ENCODE measurements at places on chromosomes 4 and X.

- no peak for DNase-seq
These were observed 3.0 kb upstream of the CITED1 start for GRCh38 chrX:72308566-72309296.

DNA sequence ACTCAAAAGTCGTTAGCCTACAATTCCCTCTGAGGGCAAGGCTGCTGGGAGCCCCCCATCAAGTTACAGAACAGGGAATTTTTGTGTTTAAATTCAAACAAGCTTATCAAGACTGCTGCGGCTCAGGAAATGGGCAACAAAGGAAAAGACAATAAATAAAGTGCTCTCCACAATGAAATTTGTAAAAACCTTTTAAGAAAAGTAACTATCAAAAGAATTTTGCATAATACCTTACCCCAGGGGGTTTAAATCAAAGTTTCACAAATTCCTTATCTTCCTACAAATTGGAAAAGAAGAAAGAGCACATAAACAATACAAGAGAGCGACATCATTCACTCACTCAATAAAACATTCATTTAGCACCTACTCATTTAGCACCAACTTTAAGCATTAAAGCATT is 97.9 kb upstream of the CCDC160 start:
- DNase-seq: no peak

GRCh38 chr4:89137231-89137630 is 25.9 kb downstream of the TIGD2 start:
- DNase-seq: no peak

GRCh38 chr4:70426789-70427188 is 29.0 kb downstream of the OPRPN start:
- DNase-seq: no peak

DNA sequence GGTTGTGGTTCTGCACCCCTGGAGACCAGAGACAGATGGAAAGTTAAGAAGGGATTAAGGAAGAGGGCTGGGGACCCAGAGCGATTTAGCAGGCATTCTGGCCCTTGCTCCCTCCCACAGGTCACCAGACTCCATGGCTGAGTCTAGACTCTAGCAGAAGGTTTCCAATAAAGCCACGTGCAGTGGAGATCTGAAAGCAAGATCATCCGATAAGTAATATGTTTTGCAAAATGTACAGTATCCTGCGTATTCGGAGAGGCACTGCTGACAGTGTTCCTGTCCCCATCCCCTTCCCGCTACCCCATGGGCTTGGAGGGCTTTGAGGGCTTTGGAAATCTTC is 531 bp upstream of the GPRIN3 start:
- no peak for DNase-seq

DNA sequence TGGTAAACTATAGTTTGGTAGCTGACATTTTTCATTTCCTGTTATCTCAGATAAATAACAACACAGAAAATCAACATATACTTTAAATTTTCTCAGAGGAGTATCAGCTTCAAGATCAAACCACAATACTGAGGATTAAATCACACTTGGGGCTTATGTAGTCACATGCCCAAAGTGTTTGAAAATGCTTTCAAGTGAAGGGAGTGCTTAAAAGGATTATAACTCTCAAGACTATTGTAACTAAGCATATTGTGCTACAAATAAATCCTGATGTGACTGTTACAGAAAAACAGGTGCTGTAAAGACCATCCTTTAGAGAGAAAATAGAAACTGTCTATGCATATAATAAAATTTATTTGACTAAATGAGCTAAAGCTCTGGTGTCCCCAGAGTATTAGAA is 887.6 kb downstream of the ADGRL3 start:
- DNase-seq: no peak

GRCh38 chr4:125091101-125091500 is 223.7 kb upstream of the FAT4 start:
- DNase-seq: no peak

DNA sequence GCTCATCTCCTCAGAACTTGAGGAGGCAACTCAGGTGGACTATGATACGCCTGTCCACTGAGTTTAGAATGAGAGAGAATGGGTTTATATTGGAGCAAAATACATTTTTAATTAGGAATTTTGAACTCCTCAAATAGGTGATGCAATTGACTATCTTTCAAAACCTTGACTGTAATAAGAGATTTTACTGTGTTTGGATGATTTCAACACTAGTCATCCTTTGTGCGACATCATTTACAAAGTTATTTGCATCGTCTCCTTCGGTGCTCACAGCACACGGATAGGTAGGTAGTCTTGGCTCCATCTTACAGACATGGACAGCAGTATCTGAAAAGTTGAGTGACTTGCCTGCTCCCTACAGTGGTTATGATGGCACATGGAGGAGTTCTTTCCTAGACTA is 67.0 kb downstream of the AASDH start:
- no peak for DNase-seq

DNA sequence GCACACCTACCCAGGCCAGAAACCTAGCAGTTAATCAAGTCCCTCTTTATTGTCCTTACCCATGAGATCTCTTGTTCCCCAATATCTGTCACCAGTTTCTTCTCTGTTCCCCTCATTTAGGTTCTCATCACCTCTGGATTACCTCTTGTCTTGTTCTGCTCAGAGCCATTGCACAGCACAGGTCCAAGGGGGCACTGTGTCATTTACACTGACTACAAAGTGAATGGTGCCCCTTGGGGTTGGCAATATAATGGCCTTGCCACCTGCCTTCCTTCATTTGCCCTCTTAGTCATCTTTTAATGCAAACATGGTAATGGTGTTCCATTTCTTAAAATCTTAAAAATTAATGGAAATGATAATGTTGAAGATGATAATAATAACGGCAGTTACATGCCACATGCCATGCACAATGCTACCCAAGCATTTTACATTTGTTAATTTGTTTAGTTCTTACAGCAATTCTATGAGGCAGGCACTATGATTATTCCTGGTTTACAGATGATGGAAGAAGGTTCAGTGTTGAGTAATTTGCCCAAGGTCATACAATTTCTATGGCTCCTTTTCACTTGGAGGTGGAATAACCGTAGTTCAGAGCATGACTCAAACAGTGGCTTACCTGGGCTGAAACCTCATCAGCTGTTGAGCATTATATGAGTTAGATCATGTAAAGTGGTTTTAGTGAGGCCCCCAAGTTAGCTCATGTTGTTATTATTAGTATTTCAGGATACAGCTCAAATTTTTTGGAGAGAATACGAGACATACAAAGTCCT is 117.9 kb downstream of the RASL11B start:
- DNase-seq: no peak

DNA sequence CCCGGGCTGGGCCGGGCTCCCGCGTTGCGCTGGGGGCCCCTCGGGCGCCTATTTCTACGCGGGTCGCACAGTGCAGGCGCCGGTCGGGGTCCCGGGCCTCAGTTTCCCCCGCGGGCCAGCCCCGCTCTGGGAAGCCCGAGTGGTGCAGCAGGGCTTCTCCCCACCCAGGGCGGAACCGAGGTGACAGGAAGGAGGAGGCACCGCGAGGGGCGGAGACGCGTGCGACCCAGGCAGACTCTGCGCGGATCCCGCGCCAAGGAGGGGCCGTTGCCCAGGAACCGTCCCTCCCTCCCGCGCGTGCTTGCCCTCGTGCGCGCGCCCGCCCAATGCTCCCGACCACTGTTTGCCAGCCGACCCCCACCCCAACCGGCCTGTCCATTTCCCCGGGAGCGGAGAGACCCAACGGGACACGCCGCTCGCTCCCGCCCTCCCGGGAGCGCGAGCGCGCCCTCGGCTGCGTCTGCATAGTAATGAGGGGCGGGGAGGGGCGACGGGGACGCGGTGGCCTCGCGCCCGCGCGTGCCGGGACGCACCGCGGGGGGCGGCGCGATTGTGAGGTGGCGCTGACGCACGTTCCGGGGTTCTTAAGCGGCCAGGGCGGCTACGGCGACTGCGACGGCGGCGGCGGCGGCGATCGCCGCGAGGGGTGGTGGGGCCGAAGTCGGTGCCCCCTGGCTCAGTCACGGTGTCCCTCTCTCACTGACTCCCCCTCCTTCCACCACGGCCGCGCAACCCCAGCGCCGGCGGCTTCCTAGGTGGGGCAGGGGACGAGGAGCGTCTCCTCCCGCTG is at the start of gene CPEB2:
Gene CPEB2 (plus strand): TSS at position 613 of the 790 bp plus-strand sequence. CDS start 193 bp downstream, outside the sequence.
- DNase-seq: peak; percentile 89

DNA sequence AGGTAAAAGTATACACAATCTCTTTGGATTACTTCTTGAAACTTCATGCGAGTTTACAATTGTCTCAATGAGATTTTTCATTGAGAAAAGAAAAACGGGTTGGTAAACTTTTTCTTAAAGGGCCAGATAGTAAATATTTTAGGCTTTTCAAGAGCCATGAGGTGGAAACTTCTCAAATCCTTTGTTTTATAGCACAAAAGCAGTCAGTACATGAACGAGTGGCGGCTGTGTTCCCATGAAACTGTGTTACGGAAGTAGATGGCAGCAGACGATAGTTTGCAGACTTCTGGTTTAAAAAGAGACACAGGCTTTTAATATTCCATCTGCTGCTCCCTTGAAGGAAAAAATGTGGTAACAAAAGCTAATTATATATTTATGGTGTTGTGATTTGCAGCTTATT is 332.0 kb downstream of the TENM3 start:
- no peak for DNase-seq
